ENCODE measurements at places on chromosomes 5 and 9.

DNA sequence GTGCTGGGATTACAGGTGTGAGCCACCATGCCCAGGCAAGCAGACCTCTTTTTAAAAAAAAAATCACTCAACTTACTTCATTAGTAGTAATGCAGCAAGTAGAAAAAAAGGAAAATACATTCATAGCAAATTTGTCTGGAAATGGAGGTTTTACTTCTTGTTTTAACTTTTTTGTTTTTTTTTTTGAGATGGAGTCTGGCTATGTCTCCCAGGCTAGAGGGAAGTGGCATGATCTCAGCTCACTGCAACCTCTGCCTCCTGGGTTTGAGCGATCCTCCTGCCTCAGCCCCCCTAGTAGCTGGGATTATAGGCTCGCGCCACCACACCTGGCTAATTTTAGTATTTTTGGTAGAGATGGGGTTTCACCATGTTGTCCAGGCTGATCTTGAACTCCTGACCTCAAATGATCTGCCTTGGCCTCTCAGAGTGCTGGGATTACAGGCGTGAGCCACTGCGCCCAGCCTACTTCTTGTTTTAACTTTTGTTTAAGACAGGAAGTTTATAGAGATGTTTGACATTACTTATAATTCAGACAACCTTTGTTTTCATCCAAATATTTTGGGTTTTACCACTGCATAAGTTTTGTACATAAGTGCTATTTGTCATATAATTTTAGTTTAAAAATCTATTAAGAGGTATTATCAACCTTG, 26.5 kb downstream of the UBE2R2 start:
- no peak for DNase-seq

GRCh38 chr9:36962691-36963090, 71.4 kb downstream of the PAX5 start:
- no peak for DNase-seq

DNA sequence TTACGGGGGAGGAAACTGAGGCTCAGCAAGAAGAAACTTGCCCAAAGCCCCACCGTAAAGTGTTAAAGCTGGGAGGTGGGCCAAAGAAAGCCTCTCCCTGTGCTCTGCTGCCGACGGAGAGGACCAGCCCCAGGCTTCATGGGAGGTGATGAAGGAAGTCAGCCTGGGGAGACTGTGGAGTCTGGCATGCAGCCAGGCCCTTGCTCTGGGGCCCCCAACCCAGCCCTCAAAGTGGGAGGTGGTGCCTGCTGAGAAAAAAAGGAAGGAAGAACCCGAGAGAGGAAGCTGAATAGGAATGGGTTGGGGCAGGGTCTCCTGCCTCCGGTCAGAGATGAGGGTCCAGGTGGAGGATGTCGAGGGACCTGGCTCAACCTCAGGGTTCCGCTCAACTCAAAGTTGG, 3.8 kb downstream of the RNF44 start:
- DNase-seq, result no peak

- no peak for DNase-seq
Measured at GRCh38 chr9:75105019-75105540, 16.8 kb downstream of the OSTF1 start.

DNA sequence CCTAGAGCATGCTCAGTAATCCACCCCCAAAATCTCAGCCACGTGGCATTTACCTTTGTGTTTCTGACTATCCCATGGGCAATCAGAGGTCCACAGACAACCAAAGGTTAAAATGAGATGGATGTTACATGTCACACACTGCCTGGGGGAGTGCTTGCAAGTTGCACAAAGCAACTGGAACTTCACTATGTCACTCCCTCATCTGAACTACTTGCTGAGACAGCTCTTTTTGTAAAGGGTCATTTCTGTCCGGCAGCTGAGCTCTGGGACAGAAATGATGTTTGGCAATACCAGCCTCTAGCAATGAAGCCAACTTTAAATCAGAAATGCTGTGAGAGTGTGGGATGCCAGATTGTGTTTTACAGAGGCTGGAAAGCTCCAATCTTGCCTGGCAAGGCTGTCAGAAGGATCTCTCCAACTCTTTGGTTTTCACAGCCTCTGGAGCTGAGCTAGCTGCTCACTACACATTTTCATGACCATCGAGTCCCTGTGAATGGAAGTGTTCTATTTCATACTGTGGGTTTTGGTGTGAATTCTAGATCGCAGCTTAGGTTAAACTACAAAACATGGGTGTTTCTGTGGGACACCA, 66.3 kb upstream of the TMEM215 start:
- no peak for DNase-seq
